ENCODE measurements at places on chromosomes 2 and 18.
A peak's percentile ranks its signal among the peaks of the same experiment; 100 is the strongest.

DNA sequence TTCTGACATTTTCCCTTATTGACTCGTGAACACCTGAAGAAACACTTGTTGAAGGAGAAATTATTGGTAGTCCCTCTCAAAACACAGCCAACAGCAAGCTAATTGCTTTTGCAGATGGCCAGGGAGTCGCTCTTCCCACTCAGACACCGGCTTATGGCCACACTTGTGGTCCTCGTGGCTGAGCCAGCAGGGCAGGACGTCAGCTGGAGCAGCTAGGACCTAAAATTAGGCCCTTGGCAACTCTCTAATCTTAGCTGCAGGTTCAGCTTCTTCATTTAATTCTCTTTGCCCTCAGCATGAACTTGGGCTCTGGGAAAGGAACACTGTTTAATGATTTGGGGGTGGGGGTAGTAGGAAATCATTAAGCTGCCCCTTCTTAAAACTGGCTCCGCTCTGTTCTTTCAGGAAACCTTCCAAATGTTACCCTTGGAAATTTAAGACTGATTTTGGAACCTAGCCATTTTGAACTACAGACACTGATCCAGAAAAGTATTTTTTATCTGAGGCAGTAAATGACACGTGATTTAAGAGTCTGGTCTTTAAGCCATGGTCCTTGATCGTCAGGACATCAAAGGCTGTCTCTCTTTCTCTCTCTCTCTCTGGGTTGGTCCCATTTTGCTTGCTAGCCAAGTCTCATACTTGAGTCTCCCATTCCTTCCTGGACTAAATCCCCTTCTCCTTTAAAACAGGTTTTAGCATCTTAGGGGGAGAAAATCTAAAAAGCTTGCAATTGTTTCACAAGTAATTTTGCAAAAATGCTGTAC is 77.5 kb downstream of the CDK15 start:
- DNase-seq, result peak; percentile 71

DNA sequence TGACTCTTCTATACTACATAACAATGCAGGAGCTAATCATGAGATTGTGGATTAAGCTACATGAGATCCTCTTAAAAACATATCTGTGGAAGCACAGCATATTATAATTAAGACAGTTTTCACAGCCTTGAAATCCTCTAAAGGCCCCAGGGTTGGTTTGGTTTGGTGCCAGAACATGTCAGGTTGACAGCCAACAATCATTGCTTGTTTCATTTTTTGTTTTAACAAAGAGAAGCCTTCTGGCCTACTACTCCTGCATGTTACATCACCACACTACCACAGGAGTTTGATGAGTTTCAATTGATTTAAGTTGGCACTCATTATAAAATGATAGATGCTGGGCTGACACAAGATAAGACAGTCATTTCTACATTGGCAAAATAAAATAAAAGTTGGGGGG is 255.9 kb upstream of the ERBB4 start:
- no peak for DNase-seq

GRCh38 chr2:86412007-86412406 is 29.2 kb upstream of the KDM3A start:
- DNase-seq, result no peak

GRCh38 chr18:23871410-23871809 is 143.1 kb upstream of the TTC39C start:
- no peak for DNase-seq

GRCh38 chr18:51077217-51077616 is 47.2 kb downstream of the SMAD4 start:
- DNase-seq, result no peak

- DNase-seq, result no peak
Observed at GRCh38 chr2:203959672-203960071, 23.1 kb downstream of the ICOS start.

DNA sequence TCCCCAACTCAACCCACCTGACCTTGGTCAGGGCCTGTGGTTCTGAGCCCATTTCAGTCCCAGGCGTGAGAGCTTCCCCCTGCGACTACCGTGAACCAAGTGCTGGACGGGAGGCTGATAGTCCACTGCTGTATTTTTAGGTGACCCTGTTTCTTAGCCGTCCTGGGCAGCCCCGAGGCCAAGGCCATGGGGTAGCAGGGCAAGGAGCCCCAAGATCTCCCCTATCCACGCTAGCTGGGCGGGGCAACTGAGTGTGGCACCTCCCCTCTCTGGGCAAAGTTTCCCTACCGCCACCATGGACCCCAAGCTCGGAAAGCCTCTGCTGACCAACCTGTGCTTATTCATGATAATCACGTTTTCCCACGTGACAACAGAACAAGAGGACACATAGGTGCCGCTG is 583 bp upstream of the KLHL30 start:
- no peak for DNase-seq

DNA sequence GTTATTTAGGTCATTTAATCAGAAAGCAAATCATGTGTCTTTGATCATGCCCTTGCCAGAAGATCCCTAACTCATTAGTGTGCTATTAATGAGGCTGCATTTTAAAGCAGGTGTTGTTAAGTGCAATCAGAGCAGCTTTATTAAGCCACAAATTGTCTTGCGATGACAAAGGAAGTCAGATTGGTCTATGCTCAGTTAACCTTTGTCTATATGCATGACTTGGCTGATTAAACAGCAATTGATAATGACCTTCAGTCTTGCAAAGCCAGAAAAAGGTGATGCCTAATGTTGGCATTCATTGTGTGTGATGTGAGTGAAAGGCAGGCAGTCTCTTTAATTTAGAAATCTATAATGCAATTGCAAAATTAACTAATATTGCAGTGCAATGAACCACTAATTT is 166.9 kb downstream of the RND3 start:
- DNase-seq, result no peak

- DNase-seq, result no peak
Observed at GRCh38 chr18:31203096-31203793, 40.6 kb upstream of the DSC1 start.

DNA sequence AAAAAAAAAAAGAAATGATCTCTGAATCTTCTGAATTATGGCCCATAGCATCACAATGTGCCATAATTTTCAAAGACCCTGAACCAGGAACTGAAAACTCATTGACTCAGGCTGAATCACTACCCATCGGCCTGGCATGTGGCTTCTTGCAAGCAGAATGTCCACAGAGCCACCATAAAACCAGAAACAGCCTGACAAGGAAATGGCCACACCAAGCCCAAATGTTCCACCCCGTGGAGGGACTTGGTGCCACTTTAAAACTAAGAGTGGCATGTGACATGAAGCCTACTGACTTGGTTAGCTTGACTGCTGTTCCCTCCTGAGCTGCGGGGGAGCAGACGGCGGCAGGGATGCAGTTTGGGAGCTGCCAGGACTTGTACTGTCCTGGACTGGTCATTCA is 71.2 kb upstream of the RBM44 start:
- peak; percentile 7 for DNase-seq

GRCh38 chr18:44651918-44652572 is 28.6 kb upstream of the SETBP1 start:
- no peak for DNase-seq

DNA sequence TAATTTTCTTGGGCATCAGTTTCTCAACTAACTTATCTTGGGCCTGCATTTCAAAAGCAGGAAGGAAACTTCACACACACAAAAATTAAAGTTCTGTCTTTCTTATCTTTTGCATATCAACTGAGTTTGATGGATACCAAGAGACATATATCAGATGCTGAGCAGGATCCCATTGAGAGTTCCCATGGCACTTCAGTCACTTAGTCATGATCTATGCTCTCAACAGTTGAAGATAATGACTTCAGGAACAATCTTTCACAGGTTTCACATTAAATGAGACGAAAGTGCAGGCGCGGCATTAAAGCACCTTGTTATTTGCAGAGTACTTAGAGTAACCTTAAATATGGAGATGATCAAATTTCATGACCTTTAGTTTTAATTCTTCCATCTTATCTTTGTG is 2139.8 kb upstream of the CELF4 start:
- no peak for DNase-seq

DNA sequence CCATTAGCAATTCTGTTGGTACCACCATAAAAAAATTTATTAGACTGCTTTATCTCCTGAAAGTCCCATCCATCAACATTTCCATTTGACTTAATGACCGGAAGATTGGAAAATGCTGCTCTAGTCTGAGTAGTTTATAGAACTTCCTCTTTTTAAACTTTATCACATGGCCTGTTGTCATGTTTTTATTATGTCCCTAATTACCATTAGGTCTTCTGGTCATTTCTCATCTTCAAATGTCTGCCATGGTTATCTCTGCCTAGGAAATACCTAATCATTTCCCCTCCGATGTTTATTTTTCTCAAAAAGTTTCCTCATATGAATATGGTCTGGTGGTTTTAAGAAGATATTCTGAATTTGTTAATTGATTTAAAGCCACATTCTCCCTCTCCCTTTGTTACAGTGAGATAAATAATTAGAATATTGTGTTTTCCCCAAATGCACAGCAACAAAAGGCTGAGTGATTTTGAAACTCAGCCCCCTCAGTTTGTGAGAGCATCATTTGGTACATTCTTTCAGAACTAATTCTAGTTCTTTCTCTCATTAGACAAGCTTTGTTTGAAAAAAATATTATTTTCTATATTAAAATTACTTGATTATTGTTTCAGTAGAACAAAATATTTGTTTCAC is 317.1 kb upstream of the ST6GAL2 start:
- DNase-seq, result no peak

- DNase-seq, result no peak
Observed at GRCh38 chr2:37792366-37792765, 120.9 kb upstream of the CDC42EP3 start.

- peak; percentile 15 for DNase-seq
Observed at GRCh38 chr2:15832030-15832709, 108.2 kb upstream of the MYCN start.

DNA sequence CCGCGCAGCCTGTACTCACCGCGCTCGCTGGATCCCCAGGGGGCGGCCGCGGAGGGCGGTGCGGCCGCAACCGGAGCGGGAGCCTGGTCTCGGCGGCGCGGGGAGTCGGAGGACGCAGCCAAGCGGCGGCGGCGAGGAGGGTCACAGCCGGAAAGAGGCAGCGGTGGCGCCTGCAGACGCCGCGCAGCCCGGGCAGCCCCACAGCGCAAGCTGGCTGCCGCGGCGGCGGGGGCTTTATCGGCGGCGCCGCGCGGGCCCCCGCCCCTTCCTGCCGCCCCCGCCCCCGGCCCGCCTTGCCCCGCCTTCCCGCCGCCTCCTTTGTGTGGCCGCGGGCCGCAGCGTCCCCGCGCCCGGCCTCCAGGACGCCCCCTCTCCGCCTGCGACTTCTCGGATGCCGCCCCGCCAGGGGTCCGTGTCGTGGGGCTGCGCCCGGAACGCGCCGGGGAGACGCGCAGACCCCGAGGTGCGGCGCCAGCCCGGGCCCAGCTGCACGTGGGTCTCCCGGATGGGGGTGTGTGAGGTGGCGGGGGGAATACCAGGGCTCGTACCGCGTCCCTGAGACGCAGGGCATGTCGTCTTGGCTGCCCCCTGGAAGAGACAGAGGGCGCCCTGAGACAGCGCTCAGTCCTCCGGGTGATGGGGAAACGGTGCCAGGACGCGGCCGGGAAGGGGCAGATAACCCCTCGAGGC is at the start of gene SERPINE2:
Gene SERPINE2 (minus strand): TSS at position 207 of the 690 bp plus-strand sequence. CDS start 37,386 bp downstream, outside the sequence.
- DNase-seq, result peak; percentile 84

DNA sequence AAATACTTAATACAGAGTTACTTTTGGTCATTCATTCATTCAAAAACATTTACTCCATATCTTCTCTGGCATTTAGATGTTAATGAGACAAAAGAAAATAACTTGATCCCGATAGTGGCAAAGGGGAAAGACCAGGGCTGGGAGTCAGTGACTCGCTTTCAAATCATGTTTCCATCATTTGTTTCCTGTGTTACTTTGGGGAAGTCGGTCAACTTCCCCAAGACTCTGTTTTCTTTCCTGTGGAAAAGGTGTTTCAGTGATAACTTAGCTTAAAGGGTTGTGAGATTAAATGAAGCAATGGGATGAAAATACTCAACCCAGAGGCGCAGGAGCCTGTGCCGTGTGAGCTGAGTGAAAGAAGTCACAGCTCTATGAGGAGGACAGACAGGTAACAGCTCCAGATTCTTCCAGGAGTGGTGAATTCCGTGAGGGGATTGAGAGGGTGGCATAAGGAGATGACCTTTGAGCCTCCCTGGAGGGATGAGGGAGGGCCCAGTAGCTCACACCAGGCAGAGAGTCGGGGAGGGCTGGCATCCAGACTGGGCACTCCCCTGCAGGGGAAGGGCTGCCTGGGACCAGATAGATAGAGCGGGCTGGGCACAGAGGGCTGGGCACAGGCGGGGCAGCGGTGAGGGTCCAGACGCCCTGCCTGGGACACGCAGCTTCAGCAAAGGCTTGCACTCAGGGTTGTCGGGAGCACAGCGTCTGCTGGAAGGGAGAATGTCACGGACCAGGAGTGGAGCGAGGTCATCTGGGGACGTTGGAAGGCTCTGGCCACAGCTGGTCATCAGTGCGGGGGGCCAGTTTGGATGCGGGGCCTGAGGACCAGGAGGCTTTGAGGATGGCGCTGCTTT is 70.1 kb downstream of the TSHZ1 start:
- DNase-seq, result no peak

GRCh38 chr18:25544546-25545287 is 192.8 kb upstream of the ZNF521 start:
- no peak for DNase-seq

DNA sequence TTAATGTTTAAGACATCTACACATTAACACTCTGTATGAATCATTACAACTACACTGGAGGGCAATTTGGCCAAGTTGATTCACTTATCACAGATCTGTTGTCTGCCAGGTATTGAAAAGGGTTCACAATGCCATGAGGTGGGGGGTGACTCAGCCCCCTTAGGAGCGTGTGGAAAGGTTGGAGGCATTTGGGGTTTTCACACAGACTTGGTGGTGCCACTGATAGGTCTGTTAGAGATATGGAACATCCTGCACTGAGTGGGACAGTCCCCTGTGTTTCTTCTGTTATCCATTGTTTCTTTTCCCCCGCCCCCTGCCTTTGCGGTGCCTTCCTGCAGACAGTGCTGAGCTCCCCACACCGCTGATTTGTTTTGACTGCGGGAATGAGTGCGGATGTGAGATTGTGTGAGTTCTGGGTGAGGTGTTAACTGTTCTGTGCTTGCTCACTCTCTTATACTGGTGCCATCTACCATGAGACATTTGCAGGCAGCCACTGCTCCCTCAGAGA is 9.3 kb upstream of the TSN start:
- DNase-seq, result no peak

DNA sequence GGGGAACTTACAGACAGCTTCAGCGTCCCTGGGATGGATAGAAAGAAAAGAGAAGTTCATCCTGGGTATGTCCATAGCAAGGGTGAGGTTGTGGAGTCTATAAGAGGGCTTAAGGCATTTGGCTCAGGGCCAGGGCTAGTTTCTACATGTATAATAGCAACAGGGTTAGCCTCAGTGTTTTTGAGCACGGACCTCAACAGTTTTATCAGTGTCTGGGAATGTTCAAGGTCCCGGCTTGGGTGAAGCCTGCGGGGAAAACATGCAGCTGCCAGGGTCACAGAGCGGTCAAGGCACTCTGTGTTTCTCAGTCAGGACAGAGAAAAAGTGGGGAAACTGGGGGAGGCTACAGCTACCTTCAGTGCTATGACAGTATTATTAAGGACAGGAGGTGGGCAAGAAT is 427.7 kb upstream of the HS6ST1 start:
- no peak for DNase-seq

DNA sequence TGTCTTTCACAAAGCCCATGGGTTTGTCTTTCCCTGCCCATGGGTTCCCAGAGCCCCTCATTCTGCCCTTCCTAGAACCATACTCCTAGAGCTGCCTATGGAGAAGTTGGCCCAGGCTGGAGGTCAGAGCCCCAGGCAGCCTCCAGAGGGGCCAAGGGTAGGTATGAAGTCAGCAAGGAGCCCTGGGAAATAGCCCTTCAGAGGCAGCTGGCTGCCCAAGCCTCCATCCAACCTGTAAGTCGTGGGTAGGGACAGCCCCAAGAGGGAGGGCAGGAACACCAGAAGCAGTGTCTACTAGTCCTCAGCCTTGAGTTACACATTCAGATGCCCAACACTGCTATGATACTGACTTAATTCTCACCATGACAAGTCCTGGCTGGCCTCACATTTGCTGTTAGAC is 49.5 kb downstream of the TMEM247 start:
- no peak for DNase-seq

All from right forelimb (tissue), 1 donor.